Left kidney (tissue), 8 donors: ENCODE measurements at places on chromosomes 1 and 21. TPM values are rescaled to one million over a fixed set of nuclear protein-coding genes. Genes with fewer than 3 reads are reported as not detected.

The GNG4 gene
- 5.2 TPM for polyA plus RNA-seq

DNA sequence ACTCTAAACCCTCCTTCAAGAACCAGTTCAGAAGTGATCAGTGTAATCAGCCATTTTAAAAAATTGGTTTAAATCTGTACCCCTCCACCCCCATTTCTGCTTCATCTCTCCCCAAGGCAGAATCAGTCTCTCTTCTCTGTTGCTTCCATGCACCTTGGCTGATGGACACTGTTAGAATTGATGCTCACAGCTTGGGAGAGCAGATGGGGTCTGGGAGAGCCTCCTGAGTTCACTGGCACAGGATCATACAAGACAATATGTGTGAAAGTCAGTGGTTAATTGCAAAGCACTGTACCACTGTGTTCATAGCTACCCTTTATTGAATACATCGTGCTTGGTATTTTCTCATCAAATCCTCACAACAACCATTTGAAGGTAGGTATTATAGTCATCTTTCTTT, 140.9 kb downstream of the ROR1 start:
- no peak for DNase-seq

The BATF3 gene
- 0.88 TPM for polyA plus RNA-seq

DNA sequence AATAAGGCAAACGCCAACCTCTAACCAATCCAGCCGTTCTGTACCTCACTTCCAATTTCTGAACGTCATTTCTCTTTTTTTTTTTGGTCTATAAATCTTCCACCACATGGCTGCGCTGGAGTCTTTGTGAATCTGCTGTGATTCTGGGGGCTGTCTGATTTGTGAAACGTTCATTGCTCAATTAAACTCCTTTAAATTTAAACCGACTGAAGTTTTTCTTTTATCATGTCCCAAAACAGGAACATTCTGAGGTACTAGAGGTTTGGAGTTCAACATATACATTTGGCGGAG, 65.5 kb upstream of the BACH1 start:
- DNase-seq: no peak

DNA sequence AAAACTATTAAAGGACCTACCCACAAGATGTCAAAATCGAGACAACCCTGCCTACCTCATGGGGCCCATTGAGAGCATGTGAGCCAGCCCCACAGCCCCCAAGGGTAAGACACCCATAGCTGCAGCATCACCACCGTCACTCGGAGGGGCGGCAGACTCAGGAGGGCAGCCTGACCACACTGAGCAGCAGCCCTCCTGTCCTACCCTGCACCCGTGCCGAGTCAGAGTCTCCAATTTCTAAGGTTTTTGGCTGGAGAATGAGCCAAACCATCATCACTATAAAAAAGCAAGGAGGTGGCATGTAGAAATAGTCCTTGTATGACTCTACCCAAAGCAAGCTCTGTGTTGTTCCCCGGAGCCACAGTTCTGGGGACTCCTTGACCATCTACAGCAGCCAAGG, 94.7 kb downstream of the SSBP3 start:
- DNase-seq: no peak

DNA sequence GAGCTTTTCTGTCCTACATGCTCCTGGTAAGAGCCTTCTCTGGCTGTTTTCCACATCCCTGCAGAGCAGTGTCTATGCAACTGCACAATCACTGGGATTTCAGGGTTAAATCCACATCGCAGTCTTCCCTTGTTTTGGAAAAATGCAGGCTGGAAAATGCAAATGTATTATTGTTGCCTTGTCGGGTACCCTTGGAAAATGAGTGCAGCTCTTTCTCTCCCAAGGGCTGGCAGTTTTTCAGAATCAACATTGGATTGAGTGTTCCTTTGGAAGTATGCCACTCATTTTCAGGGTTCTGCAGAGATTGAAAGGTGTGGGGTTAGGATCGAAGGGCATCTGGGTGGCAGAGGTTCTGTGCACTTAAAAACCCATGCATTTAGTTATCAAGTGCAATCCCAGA, 3.2 kb downstream of the NOS1AP start:
- no peak for DNase-seq

- no peak for DNase-seq
These were observed 79.7 kb upstream of the EFHD2 start for GRCh38 chr1:15330028-15330427.

DNA sequence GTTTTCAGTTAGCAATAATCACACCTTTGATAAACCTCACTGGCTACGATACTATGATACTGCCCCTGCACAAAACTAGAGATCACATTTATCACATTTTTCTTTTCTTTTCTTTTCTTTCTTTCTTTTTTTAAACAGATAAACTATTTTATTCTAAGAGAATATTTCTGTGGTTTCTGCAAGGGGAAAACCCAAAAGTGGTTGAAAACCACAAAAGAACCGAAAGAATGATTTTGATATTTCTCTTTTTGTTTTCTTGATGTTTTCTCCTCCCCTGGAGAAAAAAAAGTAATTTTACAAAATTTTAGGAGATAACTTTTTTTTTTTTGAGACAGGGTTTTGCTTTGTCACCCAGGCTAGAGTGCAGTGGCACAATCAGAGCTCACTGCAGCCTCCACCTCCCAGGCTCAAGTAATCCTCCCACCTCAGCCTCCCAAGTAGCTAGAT, 18.4 kb upstream of the FRRS1 start:
- DNase-seq: no peak

DNA sequence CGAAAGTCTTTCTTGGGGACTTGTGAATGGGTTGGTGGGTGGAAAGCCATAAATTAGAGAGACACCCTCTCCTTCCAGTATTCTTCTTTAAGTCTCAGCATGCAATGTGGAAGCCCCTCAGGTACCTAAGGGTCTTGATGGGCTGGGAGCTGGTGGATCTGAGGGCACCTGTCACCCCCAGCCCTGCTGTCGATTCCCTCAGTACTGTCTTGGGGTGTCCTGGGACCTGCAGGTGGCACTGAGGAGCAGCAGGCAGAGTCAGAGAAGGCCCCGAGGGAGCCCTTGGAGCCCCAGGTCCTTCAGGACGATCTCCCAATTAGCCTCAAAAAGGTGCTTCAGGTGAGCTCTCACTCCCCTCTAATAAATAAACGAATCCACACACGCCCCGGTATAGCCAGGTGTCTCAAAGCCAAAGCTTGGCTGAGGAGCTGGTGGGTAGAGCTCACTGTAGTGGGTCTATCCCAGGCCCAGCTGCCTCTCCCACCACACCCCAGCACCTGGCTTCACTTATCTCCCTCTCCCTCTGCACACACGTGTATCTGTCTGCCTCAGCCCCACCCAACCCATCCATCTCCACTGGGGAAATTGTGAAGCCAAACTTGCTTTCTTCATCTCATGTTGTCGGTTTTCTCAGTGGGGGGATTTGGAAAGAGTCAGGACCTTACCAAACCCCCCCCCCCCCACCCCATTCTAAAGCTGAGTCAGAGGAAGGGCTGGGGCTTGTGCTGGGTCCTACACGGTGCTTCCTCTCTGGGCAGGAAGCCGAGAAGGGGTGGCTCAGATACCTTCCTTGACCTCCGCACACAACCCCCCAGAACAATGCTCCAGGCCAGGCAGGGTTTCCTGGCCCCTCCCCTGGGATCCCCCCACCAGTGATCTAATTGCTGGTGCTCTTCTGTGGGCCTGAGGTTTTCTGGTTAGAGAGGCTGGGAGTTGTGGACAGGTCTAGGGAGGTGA, 1.6 kb downstream of the ADAM15 start:
- DNase-seq: no peak

The ST6GALNAC3 gene
- polyA plus RNA-seq: 86.1 TPM

GRCh38 chr1:20057886-20058420, 12.0 kb upstream of the PLA2G5 start:
- DNase-seq: no peak

- peak; percentile 59 for DNase-seq
These were observed 48.5 kb upstream of the CHRM3 start for GRCh38 chr1:239337799-239338430.

- no peak for DNase-seq
These were observed 19.8 kb downstream of the SPOCD1 start for GRCh38 chr1:31795801-31796621.

- DNase-seq: peak; percentile 34
These were observed 780 bp downstream of the HIVEP3 start for GRCh38 chr1:41917835-41918449.

- no peak for DNase-seq
These were observed 1293.9 kb downstream of the PLA2G4A start for GRCh38 chr1:188122646-188123045.

The HUNK gene
- 18.1 TPM for polyA plus RNA-seq

The PTBP2 gene
- 65.3 TPM for polyA plus RNA-seq

- no peak for DNase-seq
These were observed 229.6 kb downstream of the HHAT start for GRCh38 chr1:210558302-210558701.

GRCh38 chr21:45034556-45035476, 39.6 kb upstream of the ADARB1 start:
- DNase-seq: no peak

GRCh38 chr1:111214074-111214801, 13.3 kb upstream of the CHI3L2 start:
- DNase-seq: no peak

- DNase-seq: no peak
These were observed 53.0 kb upstream of the ABCG1 start for GRCh38 chr21:42165901-42166300.

The PCSK9 gene
- polyA plus RNA-seq: 0.95 TPM
